PC-3 (cell line): ENCODE measurements at places on chromosomes 2 and 18.

DNA sequence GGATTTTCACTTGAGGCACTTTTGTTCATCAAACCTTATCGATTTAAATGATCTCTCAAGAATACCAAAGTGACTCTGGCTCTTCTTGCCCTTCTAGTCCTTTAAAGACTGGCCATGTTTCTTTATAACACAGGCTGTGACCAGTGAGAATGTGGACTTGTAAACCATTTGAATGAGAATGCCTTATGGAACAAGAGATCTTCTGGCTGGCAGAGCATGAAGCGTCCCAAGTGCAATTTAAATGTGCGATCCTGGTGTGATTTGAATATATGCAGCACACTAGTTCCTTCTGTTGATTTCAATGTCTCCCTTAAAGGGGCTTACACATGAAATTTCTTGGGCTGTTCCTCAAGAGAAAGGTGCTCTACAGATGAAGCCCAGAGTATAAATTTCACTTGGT is 262.4 kb upstream of the CCDC68 start:
- DNase-seq = no peak

- DNase-seq = peak; percentile 44
These were observed 6.4 kb upstream of the GEMIN6 start for GRCh38 chr2:38771632-38772031.

- no peak for DNase-seq
These were observed 70.1 kb downstream of the PLEKHA3 start for GRCh38 chr2:178550352-178550751.

- DNase-seq = peak; percentile 64
These were observed 134.8 kb downstream of the SLC8A1 start for GRCh38 chr2:40317046-40317445.

GRCh38 chr18:24220318-24220688 is 81.4 kb downstream of the CABYR start:
- no peak for DNase-seq

DNA sequence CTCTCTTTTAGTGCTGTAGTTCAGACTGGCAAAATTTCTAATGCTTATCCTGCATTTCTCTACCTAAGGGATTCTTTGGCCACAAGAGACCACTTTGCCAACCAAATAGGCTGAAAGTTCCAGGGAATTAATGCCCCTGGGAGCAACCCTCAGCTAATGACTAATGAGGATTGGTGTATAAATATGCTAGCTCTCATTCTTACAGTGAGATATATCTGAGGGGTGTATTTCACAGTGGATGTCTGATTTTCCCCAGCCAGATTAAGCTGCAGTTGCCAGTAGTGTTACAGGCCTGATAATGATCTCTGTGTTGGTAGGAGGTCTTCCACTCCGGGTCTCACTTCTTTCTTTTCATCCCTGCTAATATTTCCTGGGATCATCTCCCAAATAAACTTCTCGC is 90.4 kb downstream of the GULP1 start:
- DNase-seq = peak; percentile 7

- DNase-seq = no peak
These were observed 52.5 kb upstream of the SALL3 start for GRCh38 chr18:78927156-78927555.

DNA sequence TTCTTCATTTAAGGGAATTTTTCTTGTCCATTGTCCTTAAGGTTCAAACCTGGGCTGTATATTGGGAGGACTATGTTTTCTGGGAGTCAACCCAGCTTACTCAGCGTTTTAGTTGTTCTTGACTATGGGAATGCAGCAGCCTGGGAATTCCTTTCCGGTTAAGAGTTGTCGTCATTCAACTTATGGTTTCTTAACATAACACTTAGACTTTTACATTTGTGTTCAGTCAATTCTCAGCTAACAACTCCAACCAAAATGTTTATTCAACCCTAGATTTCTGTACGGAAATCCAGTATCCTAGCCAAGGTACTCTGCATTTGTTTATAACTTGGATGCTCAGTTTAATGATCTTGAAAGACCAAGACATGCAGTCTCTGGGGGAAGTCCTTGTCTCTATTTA is 960.9 kb downstream of the CBLN2 start:
- no peak for DNase-seq

DNA sequence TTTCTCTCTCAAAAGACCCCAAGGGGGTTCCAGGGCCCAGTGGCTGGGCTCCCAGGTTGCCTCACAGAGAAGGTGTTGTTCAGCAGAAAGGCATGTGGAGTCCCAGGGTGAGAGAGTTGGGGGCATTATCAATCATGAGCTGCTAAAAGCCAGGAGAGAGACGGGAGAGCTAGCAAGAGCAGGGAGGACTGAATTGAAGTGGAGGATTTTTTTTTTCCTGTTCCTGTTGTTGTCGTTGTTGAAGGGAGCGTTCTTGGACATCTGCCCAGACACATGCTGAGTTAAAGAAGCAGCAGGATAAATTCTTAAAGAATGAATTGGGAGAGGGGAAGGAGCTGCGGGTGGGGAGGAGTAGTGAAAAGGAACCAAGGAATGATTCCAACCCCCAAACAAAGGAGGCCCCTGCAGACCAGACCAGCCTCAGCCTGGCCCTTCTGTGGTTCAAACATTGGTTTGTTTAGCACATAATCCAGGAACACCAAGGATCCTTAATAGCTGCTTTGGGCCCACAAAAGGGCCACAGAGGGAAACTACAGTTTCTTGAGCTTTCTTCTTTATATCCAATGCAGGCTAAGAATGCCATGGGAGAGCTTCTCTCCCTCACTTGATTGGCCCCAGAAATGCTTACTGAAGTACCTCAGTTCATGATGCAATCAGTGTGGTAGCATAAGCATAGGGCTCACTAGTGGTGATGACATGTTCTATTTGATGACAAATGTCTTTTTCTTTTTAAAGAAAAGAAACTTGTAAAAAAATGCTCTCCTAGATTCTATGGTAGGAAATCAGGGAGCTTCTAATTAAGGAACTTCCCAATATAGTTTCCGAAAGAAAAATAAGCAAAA is 146.0 kb downstream of the SETBP1 start:
- peak; percentile 63 for DNase-seq

DNA sequence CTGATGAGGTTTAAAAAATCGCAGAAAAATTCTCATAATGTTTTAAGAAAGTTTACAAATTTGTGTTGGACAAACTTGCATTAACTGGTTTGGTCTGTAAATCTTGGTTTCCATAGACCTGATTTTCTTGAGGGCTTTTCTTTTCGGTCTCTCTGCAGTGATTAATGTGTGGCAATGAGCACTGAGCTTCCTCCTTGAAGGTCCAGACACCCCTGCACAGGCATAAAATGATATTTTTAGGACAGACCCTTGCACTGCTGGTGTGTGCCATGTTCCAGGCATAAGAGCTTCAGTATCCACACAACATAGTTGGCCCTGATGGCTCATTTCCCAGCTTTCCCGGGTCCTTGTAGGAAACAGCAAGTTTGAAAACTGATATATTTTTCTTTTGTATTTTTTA is 33.7 kb downstream of the MRPL33 start:
- DNase-seq = no peak

GRCh38 chr2:226725126-226725860 is 74.3 kb downstream of the IRS1 start:
- DNase-seq = no peak

GRCh38 chr2:225041207-225041850 is 939 bp downstream of the DOCK10 start:
- DNase-seq = peak; percentile 44

DNA sequence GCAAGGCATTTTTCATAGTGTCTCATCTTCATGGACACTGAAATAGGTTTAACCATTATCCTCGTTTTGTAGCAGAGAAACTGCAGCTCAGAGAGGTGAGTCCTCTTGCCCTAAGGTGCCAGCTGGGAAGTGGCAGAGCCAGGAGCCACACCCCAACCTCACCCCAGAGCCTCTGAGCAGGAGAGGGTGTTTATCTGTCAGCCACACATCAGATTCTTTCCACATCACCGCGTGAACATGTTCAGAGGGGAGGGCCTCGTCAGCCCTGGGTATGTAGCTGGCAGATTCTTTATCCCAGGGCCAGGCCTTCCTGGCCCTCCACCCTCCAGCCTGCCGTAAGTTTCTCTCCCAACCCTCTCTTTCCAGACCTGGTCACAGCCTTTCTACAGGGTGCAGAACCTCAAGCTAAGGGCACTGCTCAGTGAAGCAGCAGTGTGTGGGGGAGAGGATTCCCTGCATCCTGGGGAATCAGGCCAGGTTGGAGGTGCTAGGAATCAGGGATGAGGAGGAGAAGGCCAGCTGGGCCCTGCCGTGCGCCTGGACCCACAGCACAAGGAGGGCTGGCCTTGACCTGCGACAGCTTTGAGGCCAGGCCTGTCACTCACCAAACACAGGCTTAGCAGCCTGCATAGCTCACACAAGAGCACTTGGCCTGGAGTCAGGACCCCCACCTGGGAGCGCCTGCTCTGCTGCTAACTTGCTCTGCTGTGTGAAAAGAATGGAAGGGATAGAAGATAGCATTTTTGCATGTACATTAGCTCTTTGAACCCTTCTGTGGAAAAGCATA is 111.3 kb upstream of the MCFD2 start:
- no peak for DNase-seq

GRCh38 chr2:20235655-20236305 is 10.8 kb upstream of the SDC1 start:
- peak; percentile 99 for DNase-seq

DNA sequence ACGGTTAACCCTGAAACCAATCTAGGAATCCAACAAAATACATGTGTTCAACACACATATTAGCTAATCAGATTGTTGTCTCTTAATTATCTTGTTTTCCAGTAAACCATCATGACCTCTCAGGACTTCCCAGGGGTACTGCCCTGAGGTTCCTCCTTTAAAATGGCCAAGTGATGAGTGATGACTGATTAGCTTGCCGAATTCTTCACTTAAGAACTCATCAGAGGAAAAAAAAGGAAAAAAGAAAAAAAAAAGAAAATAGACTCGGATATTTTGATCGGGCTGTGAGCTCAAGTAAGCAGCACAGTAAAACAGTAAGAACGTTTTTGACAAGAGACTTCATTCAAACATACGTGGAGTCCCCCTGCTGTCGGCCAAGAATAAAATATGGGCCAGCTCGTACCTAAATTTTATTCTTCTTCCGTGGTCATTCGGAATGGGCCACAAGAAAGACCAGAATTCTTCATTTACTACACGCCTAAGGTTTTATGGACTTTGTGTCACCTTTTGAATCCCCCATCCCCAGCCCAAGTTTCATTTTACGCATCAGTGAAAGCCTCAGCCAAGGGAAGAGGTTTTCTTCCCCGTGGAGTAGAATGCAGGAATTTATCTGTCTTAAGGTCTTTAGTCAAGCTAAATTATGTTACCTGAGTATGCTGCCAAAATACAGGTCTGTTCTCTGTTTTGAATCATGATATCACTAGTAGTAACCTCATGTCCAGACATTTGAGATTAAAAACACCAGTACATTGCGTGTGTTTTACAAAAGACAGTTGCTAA is 40.5 kb downstream of the COLEC12 start:
- no peak for DNase-seq

- peak; percentile 30 for DNase-seq
These were observed 46.3 kb downstream of the ITSN2 start for GRCh38 chr2:24313744-24314632.

- no peak for DNase-seq
These were observed 71.3 kb downstream of the XIRP2 start for GRCh38 chr2:166959556-166959955.

GRCh38 chr2:201860636-201861066 is 54.3 kb downstream of the CDK15 start:
- peak; percentile 82 for DNase-seq

DNA sequence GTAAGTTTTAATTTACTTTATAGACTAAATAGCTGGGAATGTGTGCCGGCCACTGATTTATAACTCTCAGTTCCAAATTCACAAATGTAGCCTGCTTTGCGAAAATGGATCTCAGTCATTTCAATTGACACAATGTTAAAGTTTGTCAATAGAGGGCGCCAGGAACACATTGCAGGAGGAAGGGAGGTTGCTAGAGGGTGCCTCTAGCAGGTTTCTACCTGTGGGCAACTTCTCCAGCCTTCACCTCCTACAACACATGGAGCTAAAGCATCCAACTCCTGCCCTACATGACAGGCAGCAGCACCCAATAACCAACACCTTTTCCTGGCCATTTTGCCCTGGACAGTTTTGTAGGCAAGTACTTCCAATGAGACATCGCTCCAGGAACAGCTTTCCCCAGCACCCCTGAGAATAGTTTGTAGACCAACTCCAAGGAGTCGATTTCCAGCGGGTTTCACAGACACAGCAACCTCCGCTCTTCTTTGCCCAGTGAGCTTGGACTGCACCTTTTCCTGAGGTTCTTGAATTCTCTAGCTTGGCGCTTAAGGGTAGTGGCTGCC is 784.8 kb upstream of the CDH2 start:
- peak; percentile 73 for DNase-seq

- DNase-seq = peak; percentile 14
These were observed 66.6 kb downstream of the STPG4 start for GRCh38 chr2:47088371-47089082.

- no peak for DNase-seq
These were observed 144.4 kb downstream of the PTPRM start for GRCh38 chr18:7711495-7711894.

GRCh38 chr2:227430639-227431038 is 41.3 kb upstream of the AGFG1 start:
- DNase-seq = no peak

DNA sequence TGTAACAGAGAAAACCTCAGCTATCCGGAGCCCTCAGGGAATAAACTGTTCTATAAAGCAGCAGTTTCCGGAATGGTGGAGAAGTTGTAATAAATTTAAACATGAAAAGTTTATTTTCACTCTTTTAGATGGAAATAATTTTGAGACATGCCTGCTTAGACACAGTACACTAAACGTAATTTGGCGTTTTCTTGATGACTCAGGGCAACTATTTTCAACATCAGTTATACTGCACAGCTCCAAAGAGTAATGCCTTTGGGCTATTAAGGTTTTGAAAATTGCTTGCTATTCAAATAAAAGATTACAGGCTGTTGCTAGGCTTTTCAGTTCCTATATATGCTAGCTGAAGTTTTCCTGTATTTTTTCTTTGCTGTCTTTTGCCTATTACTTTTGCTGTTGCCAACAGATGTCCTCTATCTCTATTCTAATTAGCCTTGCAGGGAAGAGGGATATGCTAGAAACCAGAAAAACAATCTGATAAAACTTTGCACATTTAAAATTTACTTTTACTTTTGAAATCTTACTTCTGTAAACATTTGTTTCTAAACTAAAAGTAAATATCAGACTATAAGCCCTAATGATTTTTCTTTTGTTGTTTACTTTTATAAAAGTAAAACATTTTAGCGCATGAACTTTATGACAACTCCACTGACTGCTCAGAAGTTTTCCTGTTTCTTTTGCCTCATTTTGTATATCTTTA is 113.4 kb upstream of the WDSUB1 start:
- peak; percentile 70 for DNase-seq

- DNase-seq = no peak
These were observed 66.4 kb upstream of the POMC start for GRCh38 chr2:25234738-25235137.
